RWPE2 (cell line): ENCODE measurements at places on chromosomes 7 and 10.

DNA sequence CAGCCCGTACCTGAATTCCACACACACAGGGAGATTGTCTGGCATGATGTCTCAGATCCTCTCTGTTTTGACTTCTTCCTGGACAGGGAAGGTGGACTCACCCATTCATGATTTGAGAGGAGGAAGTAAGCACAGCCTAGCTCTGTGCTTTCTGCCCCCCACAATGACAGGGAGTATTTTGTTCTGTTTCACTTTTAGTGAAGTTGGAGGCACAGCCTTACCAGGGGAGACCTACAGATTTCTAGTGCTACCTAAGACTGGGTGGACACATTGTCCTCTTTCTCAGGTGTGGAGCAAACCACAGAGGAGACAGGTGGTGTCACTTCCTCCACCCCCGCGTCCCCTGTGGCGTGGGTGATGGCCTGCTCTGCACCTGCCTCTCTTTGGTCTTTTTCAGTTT is 408.6 kb upstream of the PFKP start:
- DNase-seq, result no peak

DNA sequence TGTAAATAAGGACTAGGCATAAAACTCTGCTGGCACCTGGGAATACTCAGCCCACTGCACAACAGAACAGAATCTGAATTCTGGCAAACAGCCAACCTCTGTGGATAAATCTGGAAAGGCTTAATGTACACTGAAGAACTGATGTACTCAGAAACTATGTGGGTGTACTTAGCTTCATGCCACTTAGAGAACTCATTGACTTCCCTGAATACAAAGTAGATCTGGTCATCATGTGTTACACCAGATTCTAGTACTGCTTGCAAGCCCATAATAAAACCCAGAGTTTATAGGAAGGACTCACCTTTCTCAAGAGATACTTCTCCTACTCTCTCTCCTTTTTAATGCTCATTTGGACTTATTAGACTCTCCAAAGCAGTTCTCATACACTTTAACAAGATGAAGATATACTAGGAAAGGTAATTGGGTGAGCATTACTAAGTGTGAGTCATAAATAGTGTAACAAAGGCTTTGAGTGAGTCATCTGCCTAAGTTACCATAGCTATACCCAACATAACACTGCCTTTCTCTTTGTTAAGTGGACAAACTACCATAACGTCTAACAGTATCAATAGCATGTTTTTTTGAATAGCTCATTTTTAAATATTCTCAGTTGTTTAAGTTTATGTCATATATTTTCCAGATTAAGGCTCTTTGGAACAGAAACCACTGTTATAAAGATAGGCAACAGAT is 309.1 kb downstream of the MDFIC start:
- no peak for DNase-seq

DNA sequence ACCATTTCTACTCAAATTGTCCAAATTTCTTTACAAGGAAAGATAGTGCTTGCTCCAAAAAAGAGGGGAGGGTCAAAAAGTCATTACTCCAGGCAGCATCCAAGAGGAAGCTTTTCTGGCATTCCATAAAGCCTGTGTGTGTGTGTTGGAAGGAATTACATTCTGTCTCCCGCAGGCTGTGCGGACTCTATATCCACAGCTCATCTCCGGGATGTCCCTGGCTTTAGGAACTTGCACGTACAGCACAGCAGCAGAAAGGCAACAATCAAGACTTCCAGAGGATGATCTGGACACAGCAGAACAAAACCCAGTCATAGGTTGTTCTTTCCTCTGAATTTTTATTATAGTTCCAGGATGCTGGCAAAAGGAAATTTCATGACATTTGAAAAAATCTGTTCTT is 94.8 kb downstream of the ITIH5 start:
- no peak for DNase-seq

- no peak for DNase-seq
Observed at GRCh38 chr7:23074443-23075261, 30.9 kb upstream of the KLHL7 start.

GRCh38 chr7:2253021-2253420 is 11.0 kb downstream of the NUDT1 start:
- no peak for DNase-seq

DNA sequence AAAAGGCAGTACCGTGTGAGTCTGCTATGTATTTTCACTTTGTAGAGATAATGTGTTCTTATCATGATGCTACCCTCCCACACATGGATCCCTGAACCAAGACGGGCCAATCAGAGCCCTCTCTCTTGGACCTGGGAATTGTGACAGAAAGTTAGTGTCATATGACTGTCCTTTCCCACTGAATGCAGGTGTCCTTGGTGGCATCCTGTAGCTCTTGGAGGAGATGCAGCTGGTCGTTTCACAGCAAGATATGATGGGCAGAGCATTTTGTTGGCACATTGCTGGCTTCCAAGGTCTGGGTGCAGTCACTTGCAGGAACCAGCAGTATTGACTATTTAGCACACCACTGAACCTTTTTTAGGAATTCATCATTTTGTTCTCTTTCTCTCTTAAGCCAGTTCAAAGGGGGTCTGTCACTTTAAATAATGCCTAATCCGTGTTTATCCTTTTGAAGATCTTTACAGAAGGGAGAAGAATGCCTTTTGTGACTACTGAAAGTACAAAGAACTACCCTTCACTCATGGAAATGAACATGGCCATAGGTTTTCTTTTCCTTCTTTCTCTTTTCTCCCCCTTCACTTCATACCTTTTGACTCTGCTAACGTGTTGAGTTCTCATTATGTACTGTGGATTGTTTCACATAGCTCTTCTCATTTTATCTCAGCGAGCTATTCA is 125.1 kb downstream of the PLXDC2 start:
- no peak for DNase-seq

- no peak for DNase-seq
Observed at GRCh38 chr7:74329225-74329624, 40.0 kb downstream of the CLIP2 start.

DNA sequence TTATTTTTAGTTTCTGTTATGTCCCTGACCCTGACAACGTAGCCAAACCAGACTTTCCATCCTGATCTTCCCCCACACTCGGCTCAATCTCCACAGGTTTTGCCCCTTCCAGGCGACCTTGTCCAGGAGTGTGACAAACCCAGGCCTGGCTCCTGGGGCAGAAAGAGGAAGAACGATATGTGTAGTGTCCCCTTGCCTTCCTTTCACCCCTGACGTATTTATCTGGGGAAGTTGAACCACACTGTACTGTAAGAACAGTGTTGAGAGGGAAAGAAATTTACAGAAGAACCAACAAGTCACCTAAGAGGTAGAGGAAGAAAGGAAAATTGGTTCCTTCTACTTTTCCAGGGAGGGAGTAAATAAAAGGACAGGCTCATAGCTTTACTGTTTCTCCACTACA is 158.0 kb downstream of the VTI1A start:
- no peak for DNase-seq

GRCh38 chr7:159271781-159272180 is 127.1 kb upstream of the VIPR2 start:
- DNase-seq, result no peak

DNA sequence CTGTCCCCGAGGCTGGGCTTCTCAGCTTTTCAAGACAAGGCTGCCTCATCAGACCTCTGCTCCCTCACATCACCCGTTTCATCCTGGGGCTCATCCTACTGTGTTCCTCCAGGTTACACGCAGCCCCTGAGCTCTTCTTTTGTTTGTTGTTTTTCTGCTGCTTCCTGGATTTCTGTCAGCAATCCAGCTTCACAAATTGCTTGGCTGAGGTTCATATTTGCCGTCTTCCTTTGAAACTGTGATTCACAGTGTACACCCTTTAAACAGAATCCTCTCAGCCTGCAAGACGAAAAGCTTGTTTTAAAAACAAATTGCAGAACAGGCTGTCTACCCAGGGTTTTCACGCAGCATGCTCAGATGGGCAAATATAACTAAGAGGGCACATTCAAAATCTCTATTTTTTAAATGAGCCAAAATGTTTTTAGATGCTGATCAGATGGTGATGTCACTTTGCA is 39.1 kb upstream of the PARD3 start:
- no peak for DNase-seq

GRCh38 chr7:91414734-91415133 is 150.5 kb downstream of the FZD1 start:
- no peak for DNase-seq

GRCh38 chr10:132486539-132487121 is 51.0 kb upstream of the INPP5A start:
- peak; percentile 58 for DNase-seq

DNA sequence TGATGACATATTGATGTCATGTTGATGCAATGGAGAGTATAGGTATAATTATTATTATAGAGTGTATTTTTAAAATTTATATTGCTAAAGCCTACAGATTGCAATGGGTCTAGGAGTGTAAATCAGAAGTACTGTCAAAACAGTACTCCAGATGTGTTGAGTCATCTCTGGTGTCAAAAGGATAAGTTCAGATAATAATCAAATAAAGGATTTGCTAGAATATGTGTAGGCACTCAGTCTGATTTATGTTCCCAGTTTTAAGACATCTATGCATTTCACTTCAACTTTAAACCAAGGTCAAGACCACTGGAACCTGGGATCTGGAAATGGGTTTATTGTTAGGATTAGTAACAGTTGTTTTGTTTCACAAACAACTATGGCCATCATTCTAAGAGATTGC is 342.3 kb upstream of the BMPER start:
- DNase-seq, result no peak

GRCh38 chr10:78972160-78972946 is 96.4 kb upstream of the ZMIZ1 start:
- no peak for DNase-seq

DNA sequence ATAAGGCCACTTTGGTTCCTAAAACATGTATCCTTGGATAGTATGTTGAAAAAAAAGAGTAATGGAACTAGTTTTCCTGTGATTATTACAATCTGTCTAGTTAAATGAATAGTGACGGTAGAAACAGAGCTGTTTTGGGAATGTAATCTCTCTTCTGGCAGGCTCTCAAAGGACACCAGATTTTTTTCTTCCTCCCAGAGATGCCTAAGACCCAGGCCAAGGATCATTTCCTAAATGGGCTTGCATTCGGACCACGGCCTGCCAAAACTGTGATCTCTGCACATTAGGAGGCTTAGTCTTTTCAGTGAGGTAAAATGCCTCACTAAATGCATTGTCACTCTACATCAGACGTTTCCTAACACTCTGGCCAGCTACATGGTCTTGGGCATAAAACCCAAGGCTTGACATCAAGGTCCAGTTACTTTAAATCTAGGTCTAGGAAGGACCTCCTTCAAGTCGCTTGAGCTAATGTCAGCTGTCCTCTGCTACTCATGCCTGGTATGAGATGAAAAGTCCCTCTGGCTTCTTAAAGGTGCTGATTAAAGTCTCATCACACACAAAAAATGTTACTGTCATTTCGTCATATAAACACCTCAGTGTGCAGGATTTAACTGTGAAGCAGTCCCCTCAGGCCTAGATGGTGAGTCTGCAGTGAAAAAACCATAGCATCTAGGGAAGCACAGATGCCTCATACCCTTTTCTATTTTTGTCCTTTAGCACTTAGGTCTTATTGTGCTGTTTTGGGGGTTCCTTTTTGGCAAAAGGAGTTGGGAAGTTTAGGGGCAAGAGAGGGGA is 47.7 kb downstream of the DLD start:
- no peak for DNase-seq

GRCh38 chr7:49333180-49333881 is 409.0 kb downstream of the CDC14C start:
- no peak for DNase-seq

DNA sequence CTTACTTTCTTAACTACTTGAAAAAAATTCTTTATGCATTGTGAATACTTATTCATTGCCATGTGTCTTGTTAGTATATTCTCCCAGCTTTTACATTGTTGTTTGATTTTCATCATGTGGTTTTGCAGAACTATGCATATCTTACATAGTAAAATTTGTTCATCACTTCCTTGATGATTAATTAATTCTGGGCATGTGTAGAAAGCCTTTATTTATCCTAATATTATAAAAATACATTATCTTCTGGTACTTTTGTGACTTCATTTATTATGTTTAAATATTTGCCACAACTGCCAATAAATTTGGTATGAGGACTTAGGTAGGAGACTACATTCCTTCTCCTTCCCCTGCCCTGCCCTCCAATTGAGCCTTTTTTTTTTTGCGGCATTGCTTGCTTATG is 166.0 kb upstream of the ZNF32 start:
- no peak for DNase-seq

DNA sequence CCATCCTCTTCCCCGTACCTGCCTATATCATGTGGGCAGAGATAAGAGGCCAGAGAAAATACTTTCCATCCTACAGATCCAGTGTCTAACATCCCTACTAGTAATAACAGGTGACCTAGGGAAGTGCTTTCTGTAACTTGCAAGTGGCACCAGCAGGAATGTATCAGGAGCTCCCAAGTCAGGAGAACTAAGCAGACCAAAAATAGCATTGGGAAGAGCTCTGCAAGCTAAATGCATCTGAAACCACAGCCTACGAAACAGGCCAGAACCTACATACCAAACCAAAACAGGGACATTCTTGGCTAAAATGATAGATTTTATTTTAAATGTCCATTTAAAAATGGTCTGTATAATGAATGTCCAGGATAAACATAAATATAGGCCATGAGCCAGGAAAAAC is 680.8 kb downstream of the PHTF2 start:
- DNase-seq, result no peak

DNA sequence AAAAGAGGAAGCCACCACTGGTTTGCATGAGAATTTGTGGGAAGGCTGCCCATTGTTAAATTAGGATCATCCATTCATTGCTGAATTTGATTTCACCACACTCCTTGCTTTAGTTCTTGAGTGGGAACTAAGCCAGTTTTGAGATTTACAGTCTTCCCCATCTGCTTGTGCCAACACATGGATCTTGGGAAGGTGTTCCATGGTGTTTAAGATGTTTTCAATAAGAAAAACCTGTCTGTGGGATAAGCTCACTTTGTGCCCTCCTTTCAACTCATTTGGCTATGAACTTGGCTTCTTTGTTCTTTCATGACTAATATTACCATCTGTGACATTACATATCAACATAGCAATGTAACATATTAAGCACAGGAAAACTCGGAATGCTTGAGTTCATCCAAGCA is 73.2 kb downstream of the INHBA start:
- DNase-seq, result no peak
